Activated naive CD4-positive, alpha-beta T cell (primary cell): ENCODE measurements at places on chromosomes 5 and 9.

- DNase-seq: no peak
These were observed 254.3 kb downstream of the MAST4 start for GRCh38 chr5:66850354-66851075.

DNA sequence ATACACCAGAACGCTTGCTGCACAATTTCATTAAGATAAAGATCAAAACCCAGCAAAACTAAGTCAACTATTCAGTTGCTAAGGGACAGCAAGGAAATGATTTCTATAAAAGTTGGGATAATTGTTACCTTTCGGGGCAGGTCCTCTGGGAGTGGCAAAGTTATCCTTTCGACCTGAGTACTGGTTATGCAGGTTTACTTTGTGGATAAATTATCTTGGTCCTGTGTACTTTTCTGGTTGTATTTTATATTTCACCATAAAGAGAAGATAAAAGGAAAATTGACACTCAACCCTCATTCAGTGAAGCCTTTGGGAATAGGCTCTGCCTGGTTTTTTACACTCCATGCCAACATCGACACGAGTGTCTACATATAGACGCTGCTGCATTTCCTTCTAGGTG lies 146.5 kb downstream of the SYK start:
- DNase-seq: no peak

GRCh38 chr9:91371894-91372293 lies 10.2 kb upstream of the AUH start:
- no peak for DNase-seq

- DNase-seq: no peak
These were observed 29.0 kb upstream of the GOLM1 start for GRCh38 chr9:86128235-86128822.

DNA sequence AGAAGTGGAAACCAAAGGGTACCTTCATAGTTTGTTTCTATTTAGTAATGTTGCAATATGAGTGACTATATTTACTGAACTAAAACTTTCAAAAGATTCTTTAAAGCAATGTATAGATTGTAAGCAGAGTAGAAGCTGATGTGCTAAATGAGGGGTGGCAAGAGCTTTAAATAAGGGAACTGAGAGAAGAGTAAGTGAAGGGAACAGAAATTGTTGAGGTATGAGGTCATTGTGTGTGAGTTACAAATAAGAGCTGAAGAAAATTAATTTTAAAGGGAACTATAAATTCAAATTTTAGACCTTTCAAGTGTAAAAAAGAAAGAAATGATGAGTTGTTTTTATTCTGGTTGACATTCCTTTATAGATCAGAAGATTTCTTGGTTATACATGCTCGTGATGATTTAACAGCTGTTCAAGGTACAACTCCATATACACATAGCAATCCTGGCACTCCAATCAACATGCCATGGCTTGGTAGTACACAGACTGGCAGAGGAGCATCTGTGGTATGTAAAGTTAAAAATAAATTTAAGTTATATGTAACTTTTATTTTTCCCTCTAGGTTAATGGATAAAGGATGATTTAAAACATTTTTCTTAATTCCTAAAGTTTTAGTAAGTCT lies 135.1 kb upstream of the TNFAIP8 start:
- DNase-seq: no peak

GRCh38 chr5:89351975-89352374 lies 469.0 kb upstream of the MEF2C start:
- no peak for DNase-seq

DNA sequence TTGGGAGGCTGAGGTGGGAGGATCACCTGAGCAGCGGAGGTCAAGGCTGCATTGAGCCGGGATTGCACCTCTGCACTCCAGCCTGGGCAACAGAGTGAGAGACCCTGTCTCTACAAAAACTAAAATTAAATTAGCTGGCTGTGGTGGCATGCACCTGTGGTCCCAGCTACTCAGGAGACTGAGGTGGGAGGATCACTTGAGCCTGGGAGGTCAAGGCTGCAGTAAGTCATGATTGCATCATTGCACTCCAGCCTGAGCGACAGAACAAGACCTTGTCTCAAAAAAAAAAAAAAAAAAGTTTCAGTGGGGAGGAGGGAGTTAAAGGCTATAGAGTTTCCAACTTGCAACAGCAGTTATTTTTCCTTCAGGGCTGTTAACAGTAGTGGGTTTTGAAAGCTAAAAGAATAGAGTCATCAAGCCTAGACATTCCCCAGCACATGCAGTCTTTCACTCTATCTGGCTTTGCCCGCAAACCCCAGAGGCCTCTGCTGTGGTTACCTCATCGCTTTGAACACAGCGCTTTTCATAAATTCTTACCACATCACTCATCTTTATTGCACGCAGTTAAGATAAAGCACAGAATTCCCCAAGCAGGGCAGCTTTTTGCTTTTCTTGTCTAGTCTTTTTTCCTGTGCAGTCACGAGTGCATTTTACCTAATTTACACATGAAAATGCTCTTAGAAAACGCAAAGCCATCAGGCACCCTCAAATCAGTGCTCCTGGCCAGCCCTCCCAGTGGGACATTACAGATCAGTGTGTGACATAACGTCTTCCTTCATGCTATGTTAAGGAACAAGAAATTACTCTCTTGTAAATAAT lies 8.7 kb upstream of the SLC2A8 start:
- peak; percentile 20 for DNase-seq

- no peak for DNase-seq
These were observed 49.1 kb downstream of the DOCK2 start for GRCh38 chr5:169686137-169686536.

DNA sequence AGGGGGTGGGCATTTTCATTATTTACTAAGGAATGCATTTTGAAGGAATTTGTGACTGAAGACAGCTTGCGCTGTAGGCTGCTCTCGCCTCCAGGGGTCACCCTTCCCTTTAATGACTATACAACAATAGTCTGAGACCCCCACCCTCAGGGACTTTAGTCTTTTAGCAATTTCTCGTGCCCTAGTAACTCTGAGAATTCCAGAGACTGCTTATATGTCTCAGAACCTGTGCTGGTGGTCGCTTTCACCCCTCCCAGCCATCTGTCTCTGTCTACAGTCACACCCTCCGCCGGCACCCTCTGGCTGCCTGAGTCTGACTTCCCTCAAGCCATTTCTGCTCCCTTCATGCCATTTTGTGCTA lies 671.4 kb downstream of the NR2F1-AS1 start:
- DNase-seq: no peak

DNA sequence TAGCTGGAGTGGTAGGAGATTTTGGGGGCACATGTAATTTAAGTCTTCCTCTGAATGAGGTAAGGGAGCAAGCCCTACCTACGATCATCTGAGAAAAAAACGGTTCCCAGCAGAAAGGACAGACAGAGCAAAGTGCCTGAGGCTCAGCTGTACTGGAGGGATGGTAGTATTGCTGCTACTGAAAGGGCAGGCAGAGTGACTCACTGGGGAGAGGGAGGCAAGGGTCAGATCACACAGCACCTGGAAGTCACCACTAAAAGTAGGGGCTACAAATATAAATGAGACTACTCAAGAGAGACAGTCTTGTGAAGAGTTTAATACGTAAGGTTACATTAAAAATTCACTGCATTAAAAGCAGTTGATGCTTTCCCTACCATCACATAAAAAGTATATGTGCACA lies 75.9 kb downstream of the NFIB start:
- no peak for DNase-seq
